ENCODE measurements at places on chromosomes 2 and 18. TPM values are rescaled to one million over a fixed set of nuclear protein-coding genes. Genes with fewer than 3 reads are reported as not detected.

The FSIP2 gene
- under 0.01 TPM for polyA plus RNA-seq

The C2orf80 gene
- polyA plus RNA-seq = not detected

The ALPG gene
- polyA plus RNA-seq = not detected

The PLGLB1 gene
- polyA plus RNA-seq = 0.41 TPM

The TEKT4 gene
- polyA plus RNA-seq = not detected

The ANKRD53 gene
- 0.58 TPM for polyA plus RNA-seq

The NTSR2 gene
- not detected for polyA plus RNA-seq

The TRABD2A gene
- 4.4 TPM for polyA plus RNA-seq

The SLC8A1 gene
- polyA plus RNA-seq = 16.0 TPM
